ENCODE measurements at places on chromosomes 2 and 18. TPM values are rescaled to one million over a fixed set of nuclear protein-coding genes. Genes with fewer than 3 reads are reported as not detected.

The C2orf78 gene
- not detected for total RNA-seq

The RNF181 gene
- total RNA-seq, result 73.2 TPM

The CCT4 gene
- total RNA-seq, result 63.2 TPM

The ERICH2 gene
- total RNA-seq, result not detected

The MBD2 gene
- 25.8 TPM for total RNA-seq

The PTPN4 gene
- total RNA-seq, result 29.6 TPM

The RAD51AP2 gene
- total RNA-seq, result 0.55 TPM

The INHBB gene
- total RNA-seq, result 0.37 TPM

The RTN4 gene
- 137 TPM for total RNA-seq

The CHRNG gene
- not detected for total RNA-seq

The CYP27C1 gene
- total RNA-seq, result not detected

DNA sequence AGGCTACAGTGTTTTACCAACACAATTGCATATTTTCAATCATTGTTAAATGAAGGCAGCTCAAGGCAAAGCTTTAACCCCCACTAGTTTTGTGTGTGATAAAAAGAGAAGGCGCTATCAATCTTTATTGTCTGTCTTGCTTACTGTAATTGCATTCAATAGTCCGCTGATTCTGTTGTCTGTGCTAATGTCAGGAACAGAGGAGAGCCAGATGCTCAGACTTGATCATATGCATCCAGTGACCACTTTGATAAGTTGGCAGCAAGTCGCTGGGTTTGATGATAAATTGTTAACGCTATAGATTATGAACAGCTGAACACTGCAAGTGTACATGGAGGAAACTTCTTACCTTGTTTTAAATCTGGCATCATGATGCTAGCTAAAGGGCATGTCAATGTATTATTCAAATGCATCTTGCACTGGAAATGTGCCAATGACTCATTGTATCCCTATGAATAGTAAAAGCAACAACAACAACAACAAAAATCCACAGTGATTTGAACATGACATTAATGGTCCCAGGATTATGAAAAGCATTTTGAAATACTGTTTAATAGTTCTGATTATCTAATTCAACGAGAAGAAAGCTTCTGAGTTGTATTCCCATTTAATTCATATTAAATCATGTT lies 423.5 kb upstream of the FANCL start:
- DNase-seq, result no peak

DNA sequence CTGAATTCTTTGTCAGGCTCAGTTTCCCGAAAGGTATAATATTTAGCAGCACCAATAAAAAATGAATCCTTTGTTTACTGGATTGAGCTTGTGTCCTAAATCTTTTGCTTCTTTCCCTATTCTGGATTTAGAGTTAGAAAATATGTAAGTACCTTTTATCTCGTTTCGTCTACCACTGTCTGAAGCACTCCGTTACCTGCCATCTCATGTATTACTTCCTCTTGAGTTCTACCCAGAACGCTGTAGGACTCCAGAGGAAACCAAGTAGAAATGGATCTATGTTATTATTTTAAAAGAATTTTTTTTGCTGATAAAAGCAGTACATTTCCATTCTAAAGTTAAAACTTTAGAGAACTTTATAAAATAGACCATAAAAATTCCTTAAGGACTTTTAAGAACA lies 13.5 kb downstream of the ANKRD12 start:
- DNase-seq, result no peak

GRCh38 chr2:218169757-218170546 lies 3.2 kb upstream of the CXCR1 start:
- DNase-seq, result peak; percentile 39

DNA sequence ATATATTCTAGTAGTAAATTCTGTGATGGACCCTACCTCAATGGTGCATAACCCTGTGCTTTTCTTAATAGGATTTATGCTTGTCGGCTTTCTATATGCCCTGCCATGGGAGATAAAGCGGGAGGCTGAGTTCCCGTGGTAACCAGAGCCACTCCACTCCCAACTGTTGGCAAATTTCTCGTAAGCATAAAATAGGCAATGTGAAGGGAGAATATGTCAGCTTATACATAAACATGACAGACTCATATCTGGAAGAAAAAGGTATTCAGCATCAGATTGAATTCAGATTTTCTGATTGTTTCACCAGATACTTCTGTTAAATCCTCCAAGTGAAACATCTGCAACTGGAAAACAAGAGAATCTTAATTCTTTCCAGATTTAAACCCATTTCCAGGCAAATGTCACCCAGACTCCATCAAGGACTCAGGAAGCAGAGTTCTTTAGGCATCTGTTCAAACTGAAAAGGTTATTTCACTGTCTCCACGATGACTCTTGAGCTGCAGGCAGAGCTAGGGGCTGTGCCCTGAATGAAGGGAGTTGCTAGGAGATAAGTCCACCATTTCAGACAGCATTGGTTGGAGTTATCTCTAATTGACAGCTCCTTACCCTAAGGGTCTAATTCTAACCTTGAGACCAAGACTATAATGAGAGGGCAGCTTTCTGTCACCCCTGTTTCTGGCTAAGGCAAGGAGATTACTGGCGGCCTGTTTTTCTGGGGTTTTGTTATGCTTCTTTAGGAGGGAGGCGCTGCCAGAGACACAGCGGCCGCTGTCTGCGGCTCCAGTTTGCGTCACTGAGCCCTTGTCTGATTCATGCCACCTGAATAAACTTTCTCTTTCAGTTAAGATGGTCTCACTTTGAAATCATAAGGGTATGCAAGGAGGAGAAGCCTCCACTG lies 381.3 kb downstream of the SOX11 start:
- DNase-seq, result peak; percentile 55

GRCh38 chr18:31980863-31981262 lies 37.8 kb upstream of the RNF125 start:
- no peak for DNase-seq

GRCh38 chr2:13056259-13056843 lies 339.6 kb downstream of the TRIB2 start:
- DNase-seq, result no peak

DNA sequence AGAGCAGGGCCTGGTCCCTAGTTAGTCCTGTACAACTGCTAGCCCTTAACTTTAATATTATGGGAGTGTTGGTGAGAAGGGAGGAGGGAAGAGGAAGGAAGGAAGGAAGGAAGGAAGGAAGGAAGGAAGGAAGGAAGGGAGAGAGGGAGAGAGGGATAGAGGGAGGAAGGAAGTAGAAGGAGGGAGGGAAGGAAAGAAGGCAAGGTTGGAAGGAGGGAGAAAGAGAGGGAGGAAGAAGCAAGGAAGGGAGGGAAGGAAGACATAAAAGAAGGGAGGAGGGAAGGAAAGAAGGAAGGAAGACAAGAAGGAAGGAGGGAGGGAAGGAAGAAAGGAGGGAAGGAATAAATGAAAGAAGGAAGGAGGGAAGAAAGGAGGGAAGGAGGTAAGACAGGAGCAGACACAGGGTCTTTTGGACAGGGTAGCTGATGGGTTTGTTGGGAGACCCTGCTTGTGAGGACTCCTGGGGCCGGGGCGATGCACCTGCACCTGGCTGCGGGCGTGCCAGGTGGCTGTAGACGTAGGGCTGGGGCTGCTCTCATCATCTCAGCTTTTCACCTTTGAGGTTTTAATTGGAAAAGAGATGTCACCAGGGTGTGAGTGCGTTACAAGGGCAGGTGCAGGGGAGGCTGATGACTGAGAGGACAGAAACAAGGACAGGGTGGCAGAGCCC lies 5.9 kb upstream of the POMC start:
- no peak for DNase-seq

- DNase-seq, result no peak
Observed at GRCh38 chr2:40096360-40096759, 317.3 kb upstream of the THUMPD2 start.

GRCh38 chr2:109218087-109218791 lies 89.2 kb downstream of the SH3RF3 start:
- peak; percentile 34 for DNase-seq

DNA sequence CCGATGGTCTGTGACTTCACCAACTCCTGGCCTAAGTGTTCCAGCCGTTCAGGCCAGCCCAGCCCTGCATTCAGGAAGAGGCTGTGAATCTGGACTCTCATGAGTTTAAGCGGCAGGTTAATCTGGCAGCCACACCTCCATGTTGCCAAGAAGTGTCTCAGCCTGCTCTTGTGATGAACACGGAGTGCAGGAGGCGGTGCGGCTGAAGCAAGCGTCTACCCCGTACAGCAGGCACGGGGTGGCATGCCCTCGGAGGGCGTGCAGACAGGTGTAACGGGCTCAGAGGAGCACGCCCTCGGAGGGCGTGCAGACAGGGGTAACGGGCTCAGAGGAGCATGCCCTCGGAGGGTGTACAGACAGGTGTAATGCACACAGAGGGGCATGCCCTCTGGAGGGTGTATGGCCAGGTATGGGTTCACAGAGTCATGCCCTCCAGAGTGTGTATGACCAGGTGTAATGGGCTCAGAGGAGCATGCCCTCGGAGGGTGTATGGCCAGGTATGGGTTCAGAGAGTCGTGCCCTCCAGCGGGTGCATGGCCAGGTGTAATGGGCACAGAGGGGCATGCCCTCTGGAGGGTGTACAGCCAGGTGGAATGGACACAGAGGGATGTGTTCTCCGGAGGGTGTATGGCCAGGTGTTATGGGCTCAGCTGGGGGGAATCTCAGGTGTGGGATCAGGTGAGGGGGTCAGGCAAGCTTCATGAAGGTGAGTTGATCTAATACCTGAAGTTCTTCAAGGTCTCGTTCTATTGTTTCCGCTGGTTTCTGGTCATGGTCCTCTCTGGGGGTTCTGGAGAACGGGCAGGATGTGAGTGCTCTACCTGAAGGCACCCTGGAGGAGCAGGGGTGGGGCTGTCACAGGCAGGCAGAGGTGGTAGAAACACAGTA lies 22.6 kb downstream of the CROCC2 start:
- DNase-seq, result peak; percentile 7

- DNase-seq, result no peak
Observed at GRCh38 chr2:29192526-29192925, 77.3 kb downstream of the CLIP4 start.

GRCh38 chr2:146385031-146385430 lies 1459.8 kb upstream of the ACVR2A start:
- no peak for DNase-seq
